ENCODE measurements at places on chromosomes 5 and 9.

DNA sequence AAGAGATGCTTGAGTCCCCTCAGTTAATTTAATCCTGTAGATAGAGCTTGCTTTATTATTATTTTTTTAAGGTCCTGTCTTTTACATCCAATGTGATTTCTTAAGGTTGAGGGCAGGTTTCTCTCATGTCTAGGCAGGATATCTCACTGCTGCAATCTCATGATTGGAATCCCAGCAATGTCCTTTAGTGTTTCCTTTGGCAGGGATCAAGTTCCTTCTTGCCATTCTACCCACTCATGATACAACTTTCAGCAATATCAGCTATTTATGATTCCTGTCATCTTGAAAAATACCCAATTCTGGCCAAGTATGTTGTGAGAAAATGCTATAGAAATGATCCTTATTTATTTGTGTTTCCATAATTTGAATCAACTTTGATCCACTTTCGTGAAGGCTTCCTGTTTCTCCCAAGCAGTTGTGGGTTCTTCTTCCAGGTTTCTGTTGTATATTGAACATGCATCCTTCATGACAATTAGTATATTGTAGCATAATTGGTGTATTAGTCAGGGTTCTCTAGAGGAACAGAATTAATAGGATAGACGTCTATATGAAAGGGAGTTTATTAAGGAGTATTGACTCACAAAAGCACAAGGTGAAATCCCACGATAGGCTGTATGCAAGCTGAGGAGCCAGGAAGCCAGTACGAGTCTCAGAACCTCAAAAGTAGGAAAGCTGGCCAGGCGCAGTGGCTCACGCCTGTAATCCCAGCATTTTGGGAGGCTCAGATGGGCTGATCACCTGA is 18.4 kb upstream of the VPS13A start:
- no peak for DNase-seq

DNA sequence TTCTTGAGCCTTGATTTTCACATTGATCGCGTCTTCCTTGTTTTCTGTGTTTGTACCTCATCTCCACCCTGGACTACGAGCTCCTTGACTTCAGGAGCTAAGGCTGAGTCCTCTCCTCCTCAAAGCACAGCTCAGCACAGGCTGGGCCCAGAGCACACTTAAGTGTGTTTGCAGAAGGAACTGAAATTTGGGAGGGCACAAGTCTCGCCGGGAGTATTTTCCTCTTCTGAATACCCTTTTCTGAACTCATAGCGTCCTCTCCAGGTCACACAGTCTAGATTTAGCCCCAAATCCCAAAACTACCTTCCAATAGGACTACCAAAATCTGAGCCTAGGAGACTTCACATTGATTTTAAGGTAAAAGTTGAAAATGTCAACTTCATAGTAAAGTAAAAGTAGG is 41.6 kb downstream of the TSTD2 start:
- DNase-seq = no peak

DNA sequence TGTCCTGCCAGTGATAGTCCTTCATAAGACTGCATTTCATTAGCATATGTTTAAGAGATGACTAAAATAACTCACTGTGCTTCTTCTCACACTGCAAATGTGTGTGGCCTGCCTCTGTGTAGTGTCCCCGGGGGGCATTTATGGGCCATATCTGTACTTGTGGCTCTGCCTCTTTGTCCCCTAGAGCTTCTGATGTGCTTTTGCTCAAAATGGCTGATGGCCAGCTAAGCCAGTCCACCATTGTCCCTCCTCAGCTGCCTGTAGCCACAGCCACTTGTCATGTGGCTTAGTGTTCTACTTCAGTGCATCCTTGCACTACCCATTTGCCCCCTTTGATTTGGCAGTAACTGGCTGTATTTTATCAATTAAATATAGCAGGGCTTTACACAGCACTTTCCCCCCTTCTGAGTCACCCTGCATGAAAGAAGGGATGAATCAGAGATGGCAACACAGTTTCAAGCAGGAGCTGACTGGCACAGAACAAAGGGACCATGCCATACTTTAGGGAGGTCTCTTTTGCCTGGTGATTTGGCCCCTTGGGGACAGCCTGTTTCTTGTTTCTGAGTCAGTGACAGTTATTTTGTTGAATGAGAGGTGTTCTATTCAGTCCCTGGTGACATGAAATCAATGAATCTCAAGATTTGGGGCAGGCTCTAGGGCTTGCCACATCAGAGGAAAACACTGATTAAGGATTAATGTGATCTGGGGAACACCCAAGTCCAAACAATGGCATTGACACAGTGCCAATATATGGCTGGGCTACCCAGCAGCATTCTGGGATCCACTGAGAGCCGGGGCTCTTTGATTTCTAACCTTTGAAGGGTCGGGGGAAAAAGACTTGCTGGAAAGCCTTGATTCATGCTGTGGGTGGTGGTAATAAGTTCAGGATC is 245.5 kb downstream of the SMARCA2 start:
- no peak for DNase-seq

GRCh38 chr5:50667023-50667652 is 701 bp downstream of the PARP8 start:
- peak; percentile 63 for DNase-seq

GRCh38 chr9:4090491-4090890 is 209.4 kb downstream of the GLIS3 start:
- DNase-seq = no peak

GRCh38 chr5:58885260-58885659 is 302.4 kb downstream of the RAB3C start:
- no peak for DNase-seq

DNA sequence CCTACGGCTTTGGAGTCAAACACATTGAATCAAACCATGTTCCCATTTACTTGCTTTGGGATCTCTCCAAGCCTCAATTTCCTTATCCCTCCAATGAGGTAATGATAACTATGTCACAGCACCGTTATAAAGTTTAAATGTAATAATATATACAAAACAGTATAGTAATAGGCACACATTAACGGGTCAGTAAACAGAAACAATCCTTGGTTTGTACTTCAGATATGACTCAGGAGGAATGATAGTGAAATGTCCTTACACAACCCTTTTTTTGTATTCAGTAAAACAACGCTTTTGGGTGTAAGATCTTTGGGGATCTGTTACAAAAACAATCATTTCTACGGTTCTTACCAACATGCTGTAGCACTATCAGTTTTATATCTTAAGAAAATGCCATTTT is 178.5 kb upstream of the GNA14 start:
- no peak for DNase-seq

DNA sequence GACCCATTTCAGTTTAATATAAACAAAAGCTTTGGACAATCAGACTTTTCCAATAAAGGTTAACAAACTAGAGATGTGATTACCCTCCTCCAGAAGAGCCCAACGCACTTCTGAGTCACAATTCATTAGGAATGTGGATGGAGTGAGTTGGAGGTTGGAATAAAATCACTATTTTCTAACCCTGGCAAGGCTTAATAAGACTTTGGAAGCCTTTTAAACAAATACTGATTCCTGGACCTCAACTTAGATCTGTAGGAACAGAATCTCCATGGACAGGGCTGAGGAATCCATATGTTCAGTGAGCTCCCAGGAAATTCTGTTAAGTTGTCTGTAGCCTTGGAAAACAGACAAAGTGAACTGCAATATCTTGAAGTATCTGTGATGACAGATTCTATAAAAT is 233.5 kb upstream of the ELL2 start:
- no peak for DNase-seq
